ENCODE measurements at places on chromosomes 2 and 18.

DNA sequence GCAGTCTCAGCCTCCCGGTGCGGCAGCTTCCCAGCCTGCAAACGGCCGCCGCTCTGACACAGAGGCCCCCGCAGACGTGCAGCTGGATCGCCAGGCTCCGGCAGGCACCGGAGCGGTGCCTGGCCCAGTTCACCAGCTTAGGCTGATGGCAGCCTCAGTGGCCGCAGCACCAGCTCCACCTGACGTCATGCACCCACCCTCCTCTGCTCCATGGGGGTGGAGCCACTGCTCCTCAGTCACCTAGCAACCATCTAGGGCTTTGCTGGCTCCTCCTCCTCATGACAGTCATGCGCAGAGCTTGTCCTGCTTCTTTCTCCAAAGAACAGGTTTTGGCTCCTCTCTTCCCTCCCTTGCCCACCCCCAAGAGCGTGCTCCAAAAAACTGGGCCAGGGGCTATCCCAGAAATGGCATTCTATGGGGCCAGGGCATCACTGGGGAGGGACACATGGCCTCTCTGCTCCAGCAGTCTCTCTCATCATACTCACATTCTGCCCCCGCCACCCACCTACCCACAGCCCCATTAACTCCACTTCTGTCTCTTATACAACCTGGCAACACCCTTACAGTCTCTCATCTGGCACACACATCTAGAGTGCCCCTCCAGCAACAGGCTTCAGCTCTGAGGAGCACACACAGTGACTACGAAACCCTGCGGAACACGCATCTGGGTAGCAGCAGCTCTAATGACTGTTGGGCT, 5.5 kb downstream of the DCTN1 start:
- no peak for DNase-seq

- no peak for DNase-seq
Measured at GRCh38 chr2:29361231-29361630, 246.0 kb downstream of the CLIP4 start.

GRCh38 chr2:108825254-108825653, 38.7 kb downstream of the CCDC138 start:
- DNase-seq: no peak

DNA sequence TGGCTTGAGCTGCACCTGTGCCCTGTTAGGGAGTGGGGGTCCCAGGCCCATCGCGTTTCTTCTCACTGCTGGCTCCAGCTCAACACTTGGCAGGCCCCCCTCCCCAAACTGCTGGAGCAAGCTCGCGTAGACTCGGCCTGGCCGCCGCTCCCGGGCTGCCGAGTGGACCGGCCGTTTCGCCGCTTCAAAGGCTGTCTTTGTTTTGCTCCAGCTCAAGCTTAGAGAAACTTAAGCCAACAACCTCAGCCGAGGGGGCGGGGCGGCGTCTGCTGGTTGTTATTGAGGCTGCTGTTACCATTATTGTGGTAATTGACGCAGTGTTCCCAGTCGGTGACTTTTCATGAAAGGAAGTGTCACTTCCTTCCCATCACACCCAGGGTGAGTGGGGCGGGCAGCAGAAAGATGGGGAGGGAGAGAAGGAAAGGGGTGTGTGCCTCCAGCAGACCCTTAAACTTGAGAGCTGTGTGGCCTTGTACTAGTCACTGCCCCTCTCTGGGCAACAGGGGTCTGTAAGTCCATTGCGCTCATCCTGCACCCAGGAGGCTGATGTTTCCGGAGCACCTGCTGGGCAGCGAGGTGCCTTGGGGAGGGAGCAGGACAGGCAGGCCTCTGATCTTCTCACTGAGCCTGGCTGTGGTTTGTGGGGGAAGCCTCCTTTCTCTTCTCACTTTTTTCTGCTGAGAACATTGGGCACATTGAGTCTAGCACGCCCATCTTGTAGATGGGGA, 2.1 kb downstream of the ARID5A start:
- peak; percentile 90 for DNase-seq

- DNase-seq: no peak
Measured at GRCh38 chr2:179855673-179856072, 5.7 kb downstream of the ZNF385B start.

DNA sequence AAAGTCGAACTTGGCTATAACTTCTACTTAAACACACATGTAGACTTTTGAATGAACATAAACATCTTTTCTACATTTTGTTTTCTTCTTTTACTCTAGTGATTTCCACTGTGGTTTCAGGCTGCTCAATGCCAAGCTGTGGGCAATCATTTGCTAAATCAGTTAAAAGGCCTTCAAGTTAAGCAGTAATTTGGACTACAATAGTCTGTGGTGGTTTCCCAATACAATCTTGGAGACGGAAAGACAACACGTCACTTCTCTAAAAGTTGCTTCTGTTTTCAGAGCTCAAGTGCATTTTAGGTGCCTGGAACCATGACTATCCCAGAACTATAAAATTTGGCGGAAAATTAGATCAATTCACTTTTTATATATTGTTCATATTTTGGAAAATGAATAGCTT, 69.4 kb downstream of the TXNL1 start:
- DNase-seq: no peak

GRCh38 chr18:46452820-46453219, 204.2 kb downstream of the LOXHD1 start:
- no peak for DNase-seq

DNA sequence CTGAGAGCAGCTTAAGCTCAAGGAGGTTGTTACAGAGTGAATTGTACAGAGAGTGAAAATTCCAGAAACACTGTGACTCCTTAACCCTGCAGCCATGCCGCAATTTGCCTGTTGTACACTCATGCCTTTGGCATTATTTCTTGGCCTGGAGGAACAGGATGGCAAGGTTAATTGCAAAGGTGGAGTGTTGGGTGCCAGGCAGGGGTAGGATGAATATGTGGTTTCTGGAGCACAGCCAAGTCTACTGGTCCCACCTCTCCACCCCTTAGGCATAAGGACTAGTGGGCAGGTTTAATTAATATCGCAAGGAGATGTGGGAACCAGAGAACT, 250.2 kb downstream of the LRRTM1 start:
- no peak for DNase-seq
